ENCODE measurements at places on chromosomes 2 and 18. TPM values are rescaled to one million over a fixed set of nuclear protein-coding genes. Genes with fewer than 3 reads are reported as not detected.

The GRB14 gene
- total RNA-seq = not detected

The MAP3K19 gene
- total RNA-seq = not detected

The FNDC4 gene
- 7.3 TPM for total RNA-seq

The KCNS3 gene
- total RNA-seq = 5.3 TPM

The XDH gene
- total RNA-seq = 0.83 TPM

The ATG16L1 gene
- total RNA-seq = 26.9 TPM

The FN1 gene
- 7,693 TPM for total RNA-seq

The TUBB8B gene
- not detected for total RNA-seq

The LRRC30 gene
- not detected for total RNA-seq

The PRSS56 gene
- total RNA-seq = not detected

The ZNF892 gene
- 2.7 TPM for total RNA-seq

The ZNF521 gene
- 44.7 TPM for total RNA-seq

The TRPM8 gene
- total RNA-seq = not detected

The DUSP2 gene
- total RNA-seq = 1.8 TPM

The RNU2-63P gene
- 174 TPM for total RNA-seq

The OXER1 gene
- not detected for total RNA-seq

The AFTPH gene
- 21.9 TPM for total RNA-seq

The RNF103 gene
- total RNA-seq = 10.0 TPM

The COLEC11 gene
- total RNA-seq = 0.28 TPM

The SELENOI gene
- total RNA-seq = 25.0 TPM

The ASB18 gene
- total RNA-seq = not detected

The ATP6V1B1 gene
- not detected for total RNA-seq

The GCA gene
- 3.6 TPM for total RNA-seq

The KYNU gene
- 2.9 TPM for total RNA-seq

The ST8SIA5 gene
- total RNA-seq = not detected

The SLC9A4 gene
- total RNA-seq = not detected

The PPP1R1C gene
- 0.28 TPM for total RNA-seq

The PLGLB1 gene
- 0.28 TPM for total RNA-seq

The VIT gene
- under 0.01 TPM for total RNA-seq

The TMEM198 gene
- total RNA-seq = 0.18 TPM

The ASTL gene
- not detected for total RNA-seq

The CWC22 gene
- 17.9 TPM for total RNA-seq

The RAB27B gene
- 1.3 TPM for total RNA-seq

The MBD2 gene
- total RNA-seq = 27.5 TPM

The NYAP2 gene
- total RNA-seq = not detected

The COMMD1 gene
- total RNA-seq = 60.4 TPM

The SCG2 gene
- 0.56 TPM for total RNA-seq

The TEKT4 gene
- not detected for total RNA-seq

The HOXD8 gene
- not detected for total RNA-seq

The MEP1B gene
- total RNA-seq = not detected

The ADD2 gene
- not detected for total RNA-seq

The OTX1 gene
- not detected for total RNA-seq

The NT5C1B gene
- not detected for total RNA-seq

The LONRF2 gene
- total RNA-seq = 0.54 TPM

The CBLN2 gene
- not detected for total RNA-seq

The CRYBA2 gene
- not detected for total RNA-seq

The TEX44 gene
- not detected for total RNA-seq

The ASAP2 gene
- 26.9 TPM for total RNA-seq

The APLF gene
- 3.3 TPM for total RNA-seq

The SLC30A3 gene
- under 0.01 TPM for total RNA-seq

The SP140 gene
- 1.4 TPM for total RNA-seq

The ACTR3 gene
- 645 TPM for total RNA-seq

The IL1F10 gene
- not detected for total RNA-seq

The SERPINB4 gene
- total RNA-seq = not detected

The MOGAT1 gene
- total RNA-seq = not detected

The HOXD3 gene
- total RNA-seq = not detected

The LDLRAD4 gene
- not detected for total RNA-seq

The GCKR gene
- total RNA-seq = under 0.01 TPM
